ENCODE measurements at places on chromosomes 16 and 17.

- DNase-seq: peak; percentile 29
Measured at GRCh38 chr16:71629278-71630016, 3.5 kb downstream of the MARVELD3 start.

DNA sequence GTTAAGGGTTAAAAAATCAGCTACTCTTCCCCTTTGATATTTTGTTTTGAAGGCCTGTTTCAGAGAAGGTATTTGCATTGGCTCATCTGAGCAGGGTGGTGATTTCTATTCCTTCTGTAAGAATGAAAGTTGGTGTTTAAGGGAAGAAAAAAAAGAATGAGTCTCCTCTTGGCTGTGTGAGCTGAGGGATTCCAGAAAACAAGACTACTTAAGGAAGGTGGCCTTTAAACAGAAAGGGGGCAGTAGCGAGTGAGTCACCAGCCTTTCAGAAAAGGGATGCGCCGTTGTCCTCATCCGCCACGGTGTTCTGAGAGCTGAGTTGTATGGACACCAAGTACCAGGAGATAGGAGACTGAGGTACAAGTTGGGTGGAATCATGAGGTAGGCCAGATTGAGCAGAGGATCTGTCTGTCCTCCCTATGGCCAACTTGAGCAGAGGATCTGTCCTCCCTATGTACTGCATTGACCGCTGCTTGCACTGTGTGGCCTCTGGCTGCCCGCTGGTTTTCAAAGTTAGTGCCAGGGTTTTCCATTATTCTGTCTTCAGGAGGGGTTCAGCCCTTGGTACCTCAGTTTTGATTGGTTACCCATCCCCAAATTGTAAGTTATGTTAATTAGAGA, 8.2 kb downstream of the PRKCA start:
- DNase-seq: no peak

GRCh38 chr17:48529683-48530009, 1.2 kb downstream of the HOXB1 start:
- DNase-seq: no peak

DNA sequence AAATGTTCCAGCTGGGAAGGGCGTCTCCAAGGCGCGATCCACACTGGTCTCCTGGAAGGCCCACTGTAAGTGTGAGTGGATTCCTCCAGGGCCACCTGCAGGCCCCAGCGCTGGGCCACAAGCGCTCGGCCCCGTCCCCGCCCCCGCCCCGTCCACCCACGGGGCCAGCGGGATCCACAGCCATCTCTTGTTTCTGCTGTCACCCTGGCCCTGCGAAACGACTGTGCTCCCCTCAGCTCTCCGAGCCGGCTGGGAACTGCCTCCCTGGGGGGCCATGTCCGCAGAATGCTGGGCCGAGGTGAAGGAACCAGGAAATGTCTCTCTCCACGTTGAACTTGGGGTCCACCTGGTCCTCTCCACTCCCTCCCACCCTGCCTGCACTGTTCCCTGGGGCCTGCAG, 1955.2 kb downstream of the TP53TG3F start:
- no peak for DNase-seq

GRCh38 chr17:339193-340061, 13.2 kb downstream of the RPH3AL start:
- DNase-seq: peak; percentile 26

- DNase-seq: no peak
Measured at GRCh38 chr17:3482852-3483251, 7.1 kb downstream of the ASPA start.

DNA sequence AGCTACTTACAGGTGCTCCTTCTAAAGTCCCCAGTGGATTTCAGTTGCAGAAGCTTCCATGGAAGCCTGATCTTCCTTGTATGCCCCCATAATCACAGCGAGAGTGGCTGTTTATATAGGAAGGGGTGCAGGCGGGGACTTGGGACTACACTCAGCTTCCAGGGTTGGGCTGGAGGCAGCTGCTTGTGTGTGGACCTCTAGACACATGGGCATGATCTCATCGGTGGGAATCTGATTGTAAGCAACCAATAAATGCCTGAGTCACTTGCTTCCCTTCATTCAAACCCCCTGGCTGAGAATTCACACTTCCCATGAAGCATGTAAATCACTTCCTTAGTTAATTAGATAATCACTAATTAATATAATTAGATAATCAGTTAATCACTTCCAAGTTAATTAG, 1.0 kb upstream of the KRT20 start:
- DNase-seq: no peak

DNA sequence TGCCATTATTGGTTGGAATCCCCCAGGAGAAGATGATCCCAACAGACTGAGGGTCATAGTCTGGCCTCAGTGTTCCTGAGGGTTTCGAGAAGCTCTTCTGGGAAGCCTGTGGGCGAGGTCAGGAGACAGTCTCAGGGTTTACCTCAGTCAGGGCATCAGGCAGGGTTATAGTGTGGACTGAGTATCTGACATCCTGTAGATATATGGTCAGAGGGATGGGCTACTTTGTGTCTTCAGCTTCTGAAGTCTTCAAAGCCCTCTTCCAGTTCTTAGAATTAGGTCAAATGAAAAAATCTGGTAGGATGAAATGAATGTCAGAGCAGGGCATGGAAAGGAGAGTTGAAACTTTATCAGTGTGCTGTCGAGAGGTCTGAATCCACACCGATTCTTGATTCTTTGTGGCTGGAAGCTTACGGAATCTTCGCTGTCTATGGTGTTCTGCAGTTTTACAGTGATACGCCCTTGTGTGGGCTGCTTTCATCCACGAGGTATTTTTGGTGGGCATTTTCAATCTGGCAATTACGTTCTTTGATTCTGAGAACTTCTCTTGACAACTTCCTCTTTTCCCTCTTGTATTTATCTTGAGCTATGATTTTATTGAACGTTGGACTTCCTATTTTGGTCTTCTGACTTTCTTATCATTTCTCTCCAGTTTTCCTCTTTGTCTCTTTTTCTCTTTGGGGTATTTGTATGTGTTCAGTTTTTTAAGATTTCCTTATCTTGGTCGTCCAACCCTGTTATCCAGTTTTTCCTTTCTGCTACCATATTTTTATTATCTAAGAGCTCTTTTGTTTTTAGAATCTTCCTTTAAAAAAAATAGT, 30.4 kb downstream of the BPTF start:
- no peak for DNase-seq

- no peak for DNase-seq
Measured at GRCh38 chr16:89275837-89276720, 58.6 kb downstream of the ZNF778 start.

- no peak for DNase-seq
Measured at GRCh38 chr17:77246110-77247047, 105.6 kb downstream of the SEC14L1 start.

DNA sequence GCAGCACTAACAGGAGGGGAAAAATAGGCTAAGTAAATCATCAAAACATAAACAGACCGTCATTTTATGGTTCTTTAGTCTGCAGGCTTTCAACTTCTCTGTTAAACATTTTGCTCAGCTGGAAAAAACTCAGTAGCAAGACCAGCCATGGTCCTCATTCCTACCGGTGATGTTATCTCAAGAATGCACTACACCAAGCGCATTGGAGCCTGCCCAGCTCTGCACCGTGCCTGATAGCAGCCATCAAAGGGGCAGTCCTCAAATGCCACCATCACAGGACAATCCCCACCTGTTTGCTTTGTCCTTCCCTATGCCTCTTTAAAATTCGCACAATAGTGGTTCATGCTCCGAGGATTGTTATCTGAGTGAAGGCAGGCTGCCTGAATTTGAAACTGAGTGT, 181.5 kb upstream of the MON1B start:
- no peak for DNase-seq

- no peak for DNase-seq
Measured at GRCh38 chr17:8532021-8532420, 96.3 kb downstream of the NDEL1 start.

GRCh38 chr16:69471121-69471520, 46.7 kb downstream of the CYB5B start:
- DNase-seq: no peak

DNA sequence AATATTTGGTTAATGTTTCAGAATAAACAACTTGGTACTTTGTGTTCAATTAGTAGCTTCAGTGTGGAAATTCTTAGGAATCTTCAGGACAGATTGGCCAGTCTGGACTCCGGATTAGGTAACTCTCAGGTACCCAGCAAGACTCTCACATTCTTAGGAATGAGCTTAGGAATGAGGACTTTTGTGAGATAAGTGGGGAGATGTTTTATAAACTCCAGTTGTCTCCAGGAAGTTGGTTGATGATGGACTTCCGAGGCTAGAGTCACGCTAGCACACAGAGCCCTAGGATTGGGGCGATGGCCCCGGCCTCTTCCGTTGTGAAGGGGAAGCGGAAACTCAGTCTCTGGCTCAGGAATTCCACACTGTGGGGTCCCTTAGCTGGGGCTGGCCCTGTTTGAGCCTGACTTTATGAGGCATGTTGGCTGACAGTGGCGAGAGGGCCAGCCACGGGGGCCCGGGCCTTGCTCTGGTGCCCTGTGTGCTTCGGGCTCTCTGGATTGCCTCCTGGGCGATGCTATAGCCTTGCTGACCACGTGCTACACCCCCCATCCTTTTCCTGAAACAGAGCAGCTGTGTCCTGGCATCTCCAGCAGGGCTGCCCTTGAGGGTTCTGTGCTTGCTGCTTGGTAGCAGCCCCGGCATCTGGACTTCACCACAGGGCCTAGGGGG, 32.4 kb downstream of the RAB11FIP3 start:
- no peak for DNase-seq

DNA sequence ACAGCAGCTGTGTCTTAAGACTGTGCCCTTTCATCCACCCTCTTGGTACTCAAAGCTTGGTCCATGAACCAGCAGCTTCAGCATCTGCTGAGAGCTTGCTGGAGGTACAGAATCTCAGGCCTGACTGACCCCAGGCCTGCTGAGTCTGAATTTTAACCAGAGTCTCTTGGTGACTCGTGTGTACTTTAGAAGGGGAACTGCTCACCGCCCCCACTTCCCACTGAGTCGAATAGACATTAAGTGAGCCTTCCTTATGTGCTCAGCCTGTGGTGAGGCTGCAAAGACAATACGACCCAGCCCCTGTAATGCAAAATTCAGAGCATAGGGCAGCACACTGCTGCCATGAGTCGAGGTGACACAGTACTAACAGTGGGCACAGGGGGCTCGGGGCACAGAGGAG, 662.8 kb downstream of the WWOX start:
- DNase-seq: no peak

- no peak for DNase-seq
Measured at GRCh38 chr17:29237476-29238132, 9.1 kb upstream of the CRYBA1 start.

GRCh38 chr17:32566303-32566702, 79.5 kb downstream of the CDK5R1 start:
- no peak for DNase-seq

DNA sequence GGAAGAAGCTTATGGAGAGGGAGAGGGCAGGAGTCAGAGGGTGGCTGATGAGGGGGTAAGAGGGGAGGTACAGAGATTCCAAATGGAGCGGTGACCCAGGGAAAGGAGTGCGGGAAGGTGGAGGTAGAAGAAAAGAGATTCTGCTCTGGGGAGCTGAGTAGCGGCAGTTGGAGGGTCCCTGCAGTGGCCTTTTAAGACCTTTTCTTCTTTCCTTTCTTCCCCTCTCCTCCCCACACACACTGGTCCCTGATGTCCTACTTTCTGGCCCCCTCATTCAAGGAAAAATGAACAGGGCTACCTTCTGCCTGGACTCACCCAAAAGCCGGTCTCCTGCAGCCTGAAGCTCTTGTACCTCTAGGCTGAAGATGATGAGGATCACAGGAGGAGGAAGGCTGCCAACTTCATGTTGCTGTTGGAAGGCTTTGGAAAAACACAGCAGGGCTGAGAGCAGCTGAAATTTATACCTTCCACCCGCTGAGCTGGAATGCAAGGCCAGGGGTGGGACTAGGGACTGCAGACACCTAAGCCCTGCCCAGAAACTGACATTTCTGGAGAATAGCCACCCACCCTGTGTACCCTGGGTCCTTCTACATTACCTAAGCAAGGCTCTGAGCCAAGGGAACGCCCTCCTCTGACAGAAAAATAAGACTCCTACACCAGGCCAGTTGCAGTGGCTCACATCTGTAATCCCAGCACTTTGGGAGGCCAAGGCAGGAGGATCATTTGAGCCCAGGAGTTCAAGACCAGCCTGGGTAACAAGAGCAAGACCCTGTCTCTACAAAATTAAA, 9.4 kb upstream of the HEATR6 start:
- DNase-seq: no peak

DNA sequence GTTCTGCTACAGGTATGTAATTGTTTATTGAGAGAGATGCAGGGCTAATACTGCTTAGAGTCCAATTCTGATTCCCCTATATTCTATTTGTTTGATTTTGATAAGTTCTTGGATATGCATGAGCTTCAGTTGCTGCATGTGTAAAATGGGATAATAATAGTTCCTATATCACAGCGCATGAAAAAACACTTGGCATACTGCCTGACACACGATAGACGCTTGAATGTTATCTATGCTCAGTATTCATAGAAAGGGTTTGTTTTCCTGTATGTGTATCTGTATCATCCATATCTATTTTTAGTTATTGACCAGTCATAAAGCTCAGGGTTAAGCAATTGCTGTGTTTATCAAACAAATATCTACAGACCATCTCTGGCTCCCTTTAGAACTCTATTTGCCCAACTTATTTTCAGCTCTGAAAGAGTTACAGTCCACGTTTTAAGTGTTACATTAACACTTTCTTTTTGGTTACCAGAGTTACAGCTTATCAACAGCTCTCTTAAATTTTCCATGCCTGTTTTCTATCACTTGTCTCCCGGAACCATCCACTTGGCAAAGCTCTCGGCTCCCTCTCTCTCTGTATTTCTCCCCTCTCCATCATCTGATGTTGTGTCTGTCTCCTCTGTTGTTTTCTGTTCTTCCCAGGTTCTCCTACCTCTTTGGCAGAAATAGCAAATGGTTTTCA, 334.8 kb downstream of the CBLN1 start:
- no peak for DNase-seq

- no peak for DNase-seq
Measured at GRCh38 chr17:65558683-65559460, 2.6 kb downstream of the AXIN2 start.

DNA sequence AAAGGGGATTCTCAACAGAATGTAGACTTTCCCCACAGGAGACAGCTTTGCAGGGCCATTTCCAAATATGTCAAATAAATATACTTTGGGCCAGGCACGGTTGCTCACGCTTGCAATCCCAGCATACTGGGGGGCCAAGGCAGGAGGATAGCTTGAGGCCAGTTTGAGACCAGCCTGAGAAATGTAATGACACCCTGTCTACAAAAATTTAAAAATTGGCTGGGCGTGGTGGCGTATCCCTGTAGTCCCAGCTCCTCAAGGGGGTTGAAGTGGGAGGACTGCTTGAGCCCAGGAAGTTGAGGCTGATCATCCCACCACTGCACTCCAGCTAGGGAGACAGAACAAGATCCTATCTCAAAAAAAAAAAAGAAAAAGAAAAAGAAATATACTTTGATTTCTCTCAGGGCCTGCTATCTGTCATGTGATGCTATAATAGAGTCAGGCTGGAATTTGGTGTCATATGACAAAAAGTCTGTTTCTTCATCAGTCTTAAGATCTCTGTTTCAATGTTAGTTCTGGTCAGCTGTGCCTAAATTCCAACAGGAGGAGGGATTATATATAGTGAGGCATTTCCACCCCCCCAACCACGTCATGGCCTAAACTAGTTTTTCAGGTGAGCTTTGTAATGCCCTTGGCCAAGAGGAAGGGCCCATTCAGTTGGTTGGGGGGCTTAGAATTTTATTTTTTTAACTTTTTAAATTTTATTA, 4.3 kb upstream of the ZDHHC7 start:
- DNase-seq: no peak

GRCh38 chr16:56311208-56312027, 113.9 kb downstream of the AMFR start:
- no peak for DNase-seq

All from NCI-H526 treated with DMSO at 0.1 percent for 48 hours (cell line).